ENCODE measurements at places on chromosomes 4 and X. TPM values are rescaled to one million over a fixed set of nuclear protein-coding genes. Genes with fewer than 3 reads are reported as not detected.

The SLITRK4 gene
- total RNA-seq, result 0.50 TPM

The BEND2 gene
- not detected for total RNA-seq

The GAGE12H gene
- not detected for total RNA-seq

The NUDT9 gene
- 18.3 TPM for total RNA-seq

The SSX4 gene
- total RNA-seq, result not detected

The TRIM60 gene
- total RNA-seq, result not detected

The USP26 gene
- total RNA-seq, result not detected

The HSFX4 gene
- not detected for total RNA-seq

The PLXNB3 gene
- total RNA-seq, result 5.5 TPM

The GPR34 gene
- total RNA-seq, result not detected

The TMEM129 gene
- total RNA-seq, result 43.9 TPM

The CLDN34 gene
- not detected for total RNA-seq

Measured in uterine smooth muscle cell (primary cell).